ENCODE measurements at places on chromosomes 2 and 18.

- no peak for DNase-seq
Observed at GRCh38 chr18:52553441-52553840, 213.4 kb downstream of the DCC start.

DNA sequence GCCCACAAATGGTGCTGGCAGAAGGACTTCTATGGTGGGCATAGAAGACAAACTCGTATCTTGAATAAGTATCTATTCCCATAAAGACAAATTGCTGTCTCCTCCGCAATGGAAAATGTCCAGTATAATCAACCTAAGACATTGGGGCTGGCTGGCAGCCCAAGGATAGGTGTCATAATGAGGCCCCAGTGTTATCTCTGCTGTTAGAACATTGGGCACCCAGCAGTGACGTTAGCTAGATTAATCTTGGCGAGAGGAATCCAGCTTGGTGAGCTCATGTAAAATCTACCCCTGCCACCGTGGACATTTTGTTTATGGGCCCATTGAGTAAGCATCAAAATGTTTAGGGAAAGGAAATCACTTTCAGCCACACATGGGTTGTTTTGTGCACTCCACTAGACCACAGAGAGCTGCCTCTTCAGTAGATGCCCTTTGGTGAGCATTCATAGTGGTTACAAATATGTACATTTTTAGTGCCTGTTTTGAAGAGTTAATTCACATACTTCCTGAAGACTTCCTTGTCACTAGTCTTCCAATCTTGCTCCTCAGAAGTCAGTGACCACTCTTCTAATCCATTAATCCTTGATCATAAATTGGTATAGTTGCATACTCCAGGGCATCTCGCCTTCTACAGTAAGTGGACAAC lies 48.2 kb upstream of the KDM3A start:
- DNase-seq, result no peak

GRCh38 chr2:218003281-218003944 lies 618 bp upstream of the TNS1 start:
- DNase-seq, result no peak

- DNase-seq, result no peak
Observed at GRCh38 chr2:64143169-64144056, 807 bp downstream of the PELI1 start.

GRCh38 chr2:38248707-38249106 lies 128.4 kb downstream of the ATL2 start:
- DNase-seq, result no peak

- DNase-seq, result no peak
Observed at GRCh38 chr2:30903326-30903725, 96.1 kb upstream of the CAPN13 start.

DNA sequence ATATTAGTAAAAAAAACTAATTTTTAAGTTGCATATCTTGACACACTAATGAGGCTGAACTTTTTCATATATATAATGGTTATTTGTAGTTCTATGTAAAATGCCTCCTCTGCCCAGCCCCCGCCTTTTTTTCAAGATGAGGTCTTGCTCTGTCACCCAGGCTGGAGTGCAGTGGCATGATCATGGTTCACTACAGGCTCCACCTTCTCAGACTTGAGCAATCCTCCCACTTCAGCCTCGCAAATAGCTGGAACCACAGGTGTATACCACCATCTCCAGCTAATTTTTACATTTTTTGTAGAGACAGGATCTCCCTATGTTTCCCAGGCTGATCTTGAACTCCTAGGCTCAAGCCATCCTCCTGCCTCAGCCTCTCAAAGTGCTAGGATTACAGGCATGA lies 24.3 kb downstream of the ATF2 start:
- DNase-seq, result no peak

GRCh38 chr2:113980946-113981345 lies 91.1 kb downstream of the ACTR3 start:
- no peak for DNase-seq

DNA sequence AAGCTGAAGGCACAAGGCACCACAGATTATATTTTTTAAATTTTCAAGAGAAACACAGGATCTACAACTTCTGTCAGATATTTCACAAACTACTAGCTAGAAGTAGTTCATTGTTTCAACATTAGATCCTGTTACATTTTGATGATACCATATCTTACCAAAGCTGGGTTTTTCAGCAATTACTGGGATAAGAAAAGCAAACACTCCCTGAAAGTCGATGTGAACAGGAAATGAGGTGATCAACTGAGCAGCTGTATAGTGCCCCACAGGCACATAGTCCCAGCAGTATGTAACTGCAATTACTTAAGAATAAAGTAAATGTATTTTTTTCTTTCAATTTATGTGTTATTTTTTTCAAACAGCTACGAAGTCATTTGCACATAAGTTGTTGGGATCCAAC lies 103.5 kb downstream of the DNER start:
- DNase-seq, result no peak

GRCh38 chr18:74284191-74284979 lies 7.4 kb downstream of the CYB5A start:
- no peak for DNase-seq

GRCh38 chr2:102834523-102835273 lies 72.9 kb downstream of the TMEM182 start:
- DNase-seq, result no peak

GRCh38 chr18:74961596-74961995 lies 247.3 kb downstream of the PTGR3 start:
- DNase-seq, result no peak

GRCh38 chr2:74957886-74958273 lies 563 bp upstream of the POLE4 start:
- no peak for DNase-seq

GRCh38 chr18:79682894-79683625 lies 3.5 kb downstream of the CTDP1 start:
- DNase-seq, result no peak

DNA sequence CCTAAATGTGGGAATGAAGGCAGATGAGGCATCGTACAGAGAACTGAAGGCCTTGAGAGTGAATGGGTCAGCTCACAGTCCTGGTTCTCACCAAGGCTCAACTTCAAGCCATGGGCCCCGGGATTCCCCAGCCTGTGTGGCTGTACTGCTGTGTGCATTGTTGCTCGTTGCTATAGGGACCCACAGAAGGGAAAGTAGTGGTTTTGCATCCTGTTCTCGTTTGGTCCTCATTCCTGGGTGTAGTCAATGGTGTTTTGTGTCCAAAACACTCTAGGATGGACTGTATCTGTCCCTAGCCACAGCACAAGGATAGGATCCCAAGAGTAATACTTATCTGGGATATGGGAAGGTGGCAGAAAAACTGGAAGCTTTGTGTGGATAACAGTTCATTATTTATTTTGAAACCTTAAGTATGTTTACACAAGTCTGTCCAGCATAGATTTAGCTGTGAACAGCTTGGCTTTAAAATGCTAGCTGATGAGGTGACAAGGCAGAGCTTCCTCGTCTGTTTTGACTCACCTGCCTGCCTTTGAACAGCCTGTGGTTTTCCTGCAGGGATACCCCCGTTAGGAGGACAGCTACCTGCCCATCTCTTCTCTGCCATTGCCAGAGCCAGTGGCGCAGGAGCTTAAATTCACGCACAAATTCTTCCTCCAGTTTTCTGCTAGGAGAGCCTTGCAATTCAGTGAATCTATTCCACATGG lies 85.0 kb downstream of the WDSUB1 start:
- peak; percentile 35 for DNase-seq

DNA sequence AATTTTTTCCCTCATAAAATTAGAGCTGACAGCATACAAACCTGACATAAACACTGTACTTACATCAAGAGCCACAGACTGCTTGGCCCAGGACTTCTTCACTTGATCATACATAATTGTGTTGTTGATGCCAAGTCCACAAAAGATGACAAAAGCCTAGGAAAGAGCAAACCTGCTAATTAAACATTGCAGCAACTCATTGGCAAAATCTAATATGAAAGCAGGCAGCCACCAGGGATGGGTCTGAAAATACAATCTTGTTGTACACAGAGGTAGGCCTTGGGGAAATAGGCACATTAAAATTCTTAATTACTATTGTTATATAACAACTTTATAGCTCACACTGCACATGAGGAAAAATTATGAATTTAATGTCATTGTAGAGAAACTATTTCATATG lies 255.8 kb downstream of the PDE11A start:
- peak; percentile 51 for DNase-seq

GRCh38 chr2:136189221-136189782 lies 71.4 kb upstream of the CXCR4 start:
- no peak for DNase-seq

DNA sequence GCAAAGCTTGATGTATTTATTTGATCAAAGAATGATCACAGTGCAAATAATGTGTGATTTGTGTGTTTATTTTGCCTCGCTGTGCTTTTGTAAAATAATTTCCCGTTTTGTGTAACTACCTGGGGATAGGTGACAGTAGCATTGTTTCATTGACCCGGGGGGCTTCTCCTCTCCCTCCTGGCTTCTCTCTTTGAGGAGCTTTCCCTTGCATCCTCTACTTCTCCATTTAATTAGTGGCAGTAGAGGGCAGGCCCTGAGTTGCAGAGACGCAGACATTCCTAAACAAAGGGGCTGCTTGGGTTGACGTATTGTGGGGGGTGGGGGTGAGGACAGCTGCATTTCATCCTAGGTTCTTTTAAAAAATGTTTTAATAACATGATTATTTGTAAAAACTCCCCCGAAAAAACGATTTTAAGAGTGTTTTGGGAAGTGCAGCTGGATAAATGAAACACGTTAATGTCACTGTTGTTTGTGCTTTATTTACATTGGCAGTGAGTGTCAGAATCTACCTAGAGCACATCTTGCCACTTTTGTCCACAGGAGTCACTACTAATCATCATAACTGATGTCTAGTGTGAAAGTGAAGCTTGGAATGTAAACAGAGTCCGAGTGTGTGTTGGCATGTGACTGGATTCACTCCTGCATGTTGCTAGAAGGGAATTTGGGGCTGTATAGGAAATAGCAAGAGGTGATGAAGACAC lies 2.2 kb downstream of the NEDD4L start:
- DNase-seq, result peak; percentile 55
